ENCODE measurements at places on chromosomes 7 and 10.

GRCh38 chr7:42931447-42931833, 534 bp downstream of the PSMA2 start:
- DNase-seq = no peak

- DNase-seq = no peak
These were observed 512.0 kb downstream of the KIF20B start for GRCh38 chr10:90213346-90213745.

GRCh38 chr10:117740691-117741222, 198.2 kb downstream of the EMX2 start:
- DNase-seq = no peak

- no peak for DNase-seq
These were observed 74.7 kb upstream of the CAMK2B start for GRCh38 chr7:44400033-44400511.

DNA sequence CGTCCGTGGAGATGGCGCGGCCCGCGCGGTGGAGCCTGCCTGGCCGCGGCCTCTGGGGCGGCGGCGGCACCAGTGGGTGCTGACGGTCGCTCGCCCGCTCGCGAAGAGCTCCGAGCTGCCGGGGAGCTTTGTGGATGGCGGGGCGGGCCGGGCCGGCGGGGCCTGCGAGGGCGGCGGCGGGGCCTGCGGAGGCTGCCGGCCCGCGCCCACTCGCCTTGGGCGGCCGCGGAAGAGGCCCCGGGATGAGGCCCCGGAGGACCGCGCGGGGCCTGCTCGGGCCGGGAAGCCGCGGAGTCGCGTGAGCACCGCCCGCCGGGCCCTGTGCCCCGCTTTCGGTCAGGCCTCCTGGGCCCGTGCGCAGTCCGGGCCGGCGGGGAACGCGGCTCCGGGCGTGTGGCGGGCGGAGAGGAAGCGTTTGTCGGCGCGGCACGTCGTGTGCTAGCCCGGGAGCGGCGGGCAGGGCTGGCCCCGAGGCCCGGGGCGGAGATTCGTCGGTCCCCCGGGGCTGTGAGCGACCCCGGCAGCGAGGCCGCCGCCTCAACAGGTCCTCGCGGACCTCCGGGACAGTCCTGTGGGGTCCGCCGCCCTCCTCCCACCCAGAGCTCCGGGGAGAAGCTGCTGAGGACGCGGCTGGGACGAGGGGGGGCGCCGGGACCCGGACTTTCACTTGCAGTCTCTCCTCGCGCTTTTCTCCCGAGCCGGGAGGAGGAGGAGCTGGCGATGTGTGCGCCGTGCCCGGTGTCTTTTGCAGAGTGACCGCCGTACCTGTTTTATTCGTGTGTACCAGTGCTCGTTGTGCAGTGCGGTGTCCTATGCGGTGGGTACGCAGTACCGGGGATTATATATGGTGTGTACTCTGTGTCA, 578 bp downstream of the ZMYND11 start:
- peak; percentile 63 for DNase-seq

GRCh38 chr10:132698761-132699391, 87.1 kb downstream of the NKX6-2 start:
- no peak for DNase-seq

DNA sequence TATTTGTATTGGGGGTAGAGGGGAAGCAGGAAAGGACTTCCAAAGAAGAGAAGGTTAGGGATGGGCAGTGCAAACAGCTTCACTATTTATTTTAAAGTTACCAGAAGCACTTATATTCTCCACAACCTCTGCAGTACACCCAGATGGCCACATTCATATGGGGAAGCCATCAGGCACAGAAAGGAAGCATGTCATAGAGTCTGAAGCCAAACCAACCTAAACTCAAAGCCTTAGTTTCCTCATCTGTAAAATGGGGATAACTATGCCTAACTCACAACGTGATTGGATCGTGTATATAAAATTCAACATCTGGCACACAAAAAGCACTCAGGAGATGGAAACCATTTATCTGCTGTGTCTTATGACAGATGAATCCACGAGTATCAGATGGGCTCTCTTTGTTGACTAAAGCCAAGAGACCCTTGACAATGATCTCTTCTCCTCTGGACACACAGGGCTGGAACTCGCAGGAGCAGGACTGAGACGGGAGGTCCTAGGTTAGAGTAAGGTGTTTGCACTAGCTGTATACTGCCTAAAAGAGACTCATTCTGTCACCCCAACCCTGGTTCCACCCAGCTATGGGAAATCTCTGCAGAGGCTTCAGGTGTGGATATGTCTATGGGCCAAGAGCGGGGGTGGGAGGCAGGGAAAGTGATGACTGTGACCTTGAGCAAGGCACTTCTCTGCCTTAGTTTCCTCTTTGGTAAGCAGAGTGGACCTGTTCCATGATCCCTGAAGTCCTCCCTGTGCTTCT, 1.8 kb downstream of the KIAA1549 start:
- DNase-seq = peak; percentile 15

DNA sequence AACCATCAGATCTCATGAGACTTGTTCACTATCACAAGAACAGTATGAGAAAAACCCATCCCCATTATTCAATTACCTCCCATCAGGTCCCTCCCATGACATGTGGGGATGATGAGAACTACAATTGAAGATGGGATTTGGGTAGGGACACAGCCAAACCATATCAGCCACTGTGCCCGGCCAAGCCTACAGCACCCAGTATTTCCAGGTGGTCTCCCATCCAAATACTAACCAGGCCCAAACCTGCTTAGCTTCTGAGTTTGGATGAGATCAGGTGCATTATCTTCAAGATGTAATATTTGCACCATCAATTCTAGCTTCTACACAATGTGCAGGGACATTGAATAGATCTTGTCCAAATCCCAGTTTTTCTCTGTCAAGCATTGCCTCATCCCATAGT, 196.9 kb downstream of the BAMBI start:
- DNase-seq = no peak

DNA sequence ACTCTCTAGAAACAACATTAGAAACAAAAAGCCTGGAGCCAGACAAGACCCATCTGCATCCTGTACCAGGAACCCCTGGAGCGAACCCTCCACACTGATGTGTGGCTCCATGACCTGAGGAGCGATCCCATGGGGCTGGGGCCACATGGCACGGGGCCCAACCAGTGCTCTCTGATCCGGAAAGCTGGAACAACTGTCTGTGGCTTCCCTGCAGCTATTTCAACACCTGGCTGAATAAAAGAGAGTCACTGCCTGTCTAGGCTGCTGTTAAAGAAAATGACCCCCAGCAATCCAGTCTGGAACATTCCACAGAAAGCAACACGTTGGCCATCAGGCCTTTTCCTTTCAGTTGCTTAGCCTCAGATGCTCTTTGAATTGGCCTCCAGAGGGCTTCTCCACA, 20.9 kb downstream of the UROS start:
- no peak for DNase-seq

DNA sequence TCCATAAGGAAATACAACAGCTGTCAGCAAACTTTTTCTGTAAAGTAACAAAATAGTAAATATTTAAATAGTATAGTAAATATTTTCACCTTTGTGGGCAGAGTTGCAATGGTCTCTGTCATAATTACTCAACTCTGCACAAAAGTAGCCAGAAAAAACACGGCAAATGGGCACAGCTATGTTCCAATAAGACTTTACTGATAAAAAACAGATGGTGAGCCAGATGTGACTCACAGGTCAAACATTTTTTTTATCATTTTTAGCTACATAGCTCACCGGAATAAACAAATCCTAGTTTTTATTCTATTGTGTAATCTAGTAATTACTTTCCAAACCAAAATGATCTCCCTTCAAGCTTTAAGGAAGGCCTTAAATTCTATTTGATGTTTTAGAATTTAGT, 55.3 kb downstream of the NCAPG2 start:
- DNase-seq = no peak

DNA sequence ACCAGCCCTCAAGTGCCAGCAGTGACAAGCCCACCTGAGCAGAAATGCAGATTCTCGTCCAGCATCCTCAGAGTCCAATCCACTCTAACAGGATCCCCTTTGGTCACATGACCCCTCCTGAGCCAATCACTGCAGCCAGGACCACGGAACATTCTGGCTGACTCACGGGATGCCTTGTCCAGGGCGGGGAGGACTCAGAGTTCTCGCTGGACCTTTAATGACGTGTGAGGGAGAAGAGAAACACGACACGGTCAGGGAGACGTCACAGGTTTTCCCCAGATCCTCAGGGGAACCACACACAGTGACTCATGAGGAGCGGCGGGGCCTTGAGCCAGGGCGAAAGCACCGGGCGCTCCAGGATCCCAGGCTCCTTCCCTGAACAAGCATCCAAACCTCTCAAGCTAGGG, 155.7 kb downstream of the PTPRN2 start:
- DNase-seq = no peak

- DNase-seq = peak; percentile 74
These were observed 103.1 kb upstream of the APBB1IP start for GRCh38 chr10:26334932-26335573.

- DNase-seq = no peak
These were observed 659.2 kb downstream of the SDK1 start for GRCh38 chr7:3960050-3960763.

GRCh38 chr10:70319183-70319582, 35.4 kb upstream of the NPFFR1 start:
- DNase-seq = no peak

- DNase-seq = no peak
These were observed 10.3 kb downstream of the SLC13A4 start for GRCh38 chr7:135717693-135718092.

GRCh38 chr7:142890874-142891485, 5.4 kb upstream of the TRPV6 start:
- no peak for DNase-seq

- peak; percentile 78 for DNase-seq
These were observed 85.8 kb downstream of the NRP1 start for GRCh38 chr10:33248638-33249037.

GRCh38 chr10:32271617-32272016, 75.3 kb downstream of the EPC1 start:
- DNase-seq = no peak

DNA sequence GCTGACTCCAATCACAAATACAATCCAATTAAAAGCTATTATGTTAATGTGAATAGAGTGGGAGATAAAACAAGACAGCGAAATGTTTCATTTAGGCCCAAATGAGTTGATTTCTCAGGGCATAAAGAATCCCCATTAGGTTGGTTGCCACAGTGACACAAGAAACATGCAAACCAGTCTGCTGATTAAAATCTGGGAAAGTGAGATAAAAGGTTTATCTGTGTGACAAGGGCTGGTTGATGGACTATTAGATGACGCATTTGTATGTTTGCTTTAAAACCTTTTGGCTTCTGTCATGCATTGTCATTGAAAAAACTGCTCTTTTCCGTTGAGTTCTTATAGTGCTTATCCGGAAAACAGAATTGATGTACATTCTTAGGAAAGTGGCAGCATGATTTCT, 658.2 kb downstream of the GATA3 start:
- DNase-seq = no peak

DNA sequence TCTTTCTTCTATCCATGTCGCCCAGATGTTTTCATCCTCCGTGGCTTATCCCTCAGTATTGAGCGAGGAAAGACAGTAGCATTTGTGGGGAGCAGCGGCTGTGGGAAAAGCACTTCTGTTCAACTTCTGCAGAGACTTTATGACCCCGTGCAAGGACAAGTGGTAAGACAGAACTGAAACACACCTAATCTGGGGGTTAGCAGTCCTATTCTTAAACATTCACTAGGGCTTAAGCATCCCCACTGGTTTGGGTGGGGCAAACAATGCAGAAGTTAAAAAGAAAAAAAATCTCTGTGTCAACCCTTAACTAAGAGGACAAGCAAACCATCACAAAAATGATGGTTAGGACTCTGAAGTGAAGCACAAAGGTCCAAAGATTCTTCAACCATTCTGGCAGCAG, 43.8 kb downstream of the SP8 start:
- no peak for DNase-seq

GRCh38 chr10:73456187-73456890, 23.0 kb upstream of the MSS51 start:
- DNase-seq = no peak

DNA sequence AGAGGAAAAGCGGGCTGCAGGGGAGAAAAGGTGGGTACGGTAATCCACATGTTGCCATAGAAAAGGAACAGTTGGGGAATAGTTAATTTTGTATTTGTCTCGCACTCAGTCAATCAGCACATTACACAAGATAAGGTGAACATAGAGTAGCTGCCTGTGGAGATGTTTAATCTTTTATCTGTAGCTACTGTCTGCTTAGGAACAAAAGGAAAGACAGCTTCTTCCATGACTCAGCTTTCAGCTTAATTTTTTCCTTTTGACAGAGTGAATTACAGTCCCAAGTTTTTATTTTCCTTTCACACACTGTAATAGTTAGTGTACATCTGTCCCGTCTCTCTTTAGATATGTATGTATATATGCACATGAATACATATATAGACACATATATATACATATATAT, 39.3 kb upstream of the PODXL start:
- DNase-seq = no peak

DNA sequence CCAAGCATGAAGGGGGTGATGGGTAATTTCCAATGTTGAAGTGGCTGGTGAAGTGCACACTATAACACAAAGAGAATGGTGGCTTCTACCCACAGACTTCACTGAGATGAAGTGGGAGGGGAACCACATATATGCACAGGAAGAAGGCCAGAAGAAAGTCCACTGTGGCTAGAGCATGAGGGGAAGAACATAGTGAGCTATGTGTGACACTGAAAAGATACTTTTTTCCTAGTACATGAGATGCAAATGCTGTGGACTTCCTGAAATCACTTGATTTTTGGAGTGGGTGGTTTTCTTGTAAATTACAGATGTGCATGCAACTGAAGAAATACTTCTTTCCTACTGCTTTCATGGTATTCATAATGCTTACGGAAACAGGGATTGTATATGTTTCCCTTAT, 115.6 kb upstream of the PHYHIPL start:
- no peak for DNase-seq

GRCh38 chr10:71748671-71749191, 24.6 kb downstream of the VSIR start:
- DNase-seq = peak; percentile 94

DNA sequence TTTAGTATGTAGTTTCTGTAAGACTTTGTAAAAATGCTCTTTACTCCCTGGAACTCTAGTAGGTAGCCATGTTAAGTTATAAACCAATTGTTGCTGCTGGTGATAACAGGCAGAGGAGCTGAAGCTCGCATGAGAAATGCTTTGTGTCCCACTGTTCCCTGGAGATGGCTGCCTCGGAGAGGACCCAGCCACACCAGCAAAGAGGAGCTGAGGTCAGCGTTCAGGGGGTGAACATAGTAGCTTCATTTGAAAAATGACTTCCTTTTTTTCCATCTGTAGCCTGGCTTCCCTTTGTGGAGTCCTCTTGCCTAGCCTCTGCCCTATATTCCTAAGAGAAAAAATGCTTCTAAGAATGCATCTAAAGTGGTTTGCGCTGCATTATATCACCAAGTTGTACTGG, 20.3 kb downstream of the CELF2 start:
- no peak for DNase-seq
